Endothelial cell (in vitro differentiated cells): ENCODE measurements at places on chromosomes 3 and 15.

DNA sequence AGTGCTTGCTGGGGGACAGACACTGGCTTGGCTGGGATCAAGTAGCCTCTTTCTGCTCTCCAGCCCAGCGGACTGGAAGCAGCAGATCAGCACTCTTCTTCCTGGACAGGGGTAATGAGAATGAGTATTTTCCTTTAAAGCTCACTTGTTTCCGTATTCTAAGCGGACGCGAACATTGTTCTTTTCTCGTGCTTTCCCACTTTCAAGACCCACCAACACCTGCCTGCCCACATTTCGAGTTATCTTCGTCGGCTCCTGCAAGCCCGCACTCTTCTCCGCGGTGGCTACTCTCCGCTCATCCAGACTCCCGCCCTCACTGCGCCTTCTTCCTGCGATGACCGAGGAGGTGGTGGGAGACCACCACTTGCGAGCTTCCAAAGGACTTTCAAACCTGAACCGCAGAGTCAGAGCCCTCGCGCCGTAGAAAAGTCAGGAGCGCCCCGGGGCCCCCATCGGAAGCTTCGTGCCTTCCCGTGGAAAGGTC, 1.6 kb upstream of the PPM1L start:
- DNase-seq, result peak; percentile 41

DNA sequence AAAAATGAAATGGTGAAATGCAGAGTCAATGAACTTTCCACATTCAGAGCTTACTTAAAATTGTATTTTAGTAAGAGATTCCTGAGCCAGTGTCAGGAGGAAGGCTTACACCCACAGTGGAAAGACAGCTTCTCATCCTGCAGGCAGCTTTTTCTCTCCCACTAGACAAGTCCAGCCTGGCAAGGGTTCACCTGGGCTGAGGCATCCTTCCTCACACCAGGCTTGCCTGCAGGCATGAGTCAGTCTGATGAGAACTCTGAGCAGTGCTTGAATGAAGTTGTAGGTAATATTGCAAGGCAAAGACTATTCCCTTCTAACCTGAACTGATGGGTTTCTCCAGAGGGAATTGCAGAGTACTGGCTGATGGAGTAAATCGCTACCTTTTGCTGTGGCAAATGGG, 3.1 kb downstream of the CCR4 start:
- DNase-seq, result no peak

DNA sequence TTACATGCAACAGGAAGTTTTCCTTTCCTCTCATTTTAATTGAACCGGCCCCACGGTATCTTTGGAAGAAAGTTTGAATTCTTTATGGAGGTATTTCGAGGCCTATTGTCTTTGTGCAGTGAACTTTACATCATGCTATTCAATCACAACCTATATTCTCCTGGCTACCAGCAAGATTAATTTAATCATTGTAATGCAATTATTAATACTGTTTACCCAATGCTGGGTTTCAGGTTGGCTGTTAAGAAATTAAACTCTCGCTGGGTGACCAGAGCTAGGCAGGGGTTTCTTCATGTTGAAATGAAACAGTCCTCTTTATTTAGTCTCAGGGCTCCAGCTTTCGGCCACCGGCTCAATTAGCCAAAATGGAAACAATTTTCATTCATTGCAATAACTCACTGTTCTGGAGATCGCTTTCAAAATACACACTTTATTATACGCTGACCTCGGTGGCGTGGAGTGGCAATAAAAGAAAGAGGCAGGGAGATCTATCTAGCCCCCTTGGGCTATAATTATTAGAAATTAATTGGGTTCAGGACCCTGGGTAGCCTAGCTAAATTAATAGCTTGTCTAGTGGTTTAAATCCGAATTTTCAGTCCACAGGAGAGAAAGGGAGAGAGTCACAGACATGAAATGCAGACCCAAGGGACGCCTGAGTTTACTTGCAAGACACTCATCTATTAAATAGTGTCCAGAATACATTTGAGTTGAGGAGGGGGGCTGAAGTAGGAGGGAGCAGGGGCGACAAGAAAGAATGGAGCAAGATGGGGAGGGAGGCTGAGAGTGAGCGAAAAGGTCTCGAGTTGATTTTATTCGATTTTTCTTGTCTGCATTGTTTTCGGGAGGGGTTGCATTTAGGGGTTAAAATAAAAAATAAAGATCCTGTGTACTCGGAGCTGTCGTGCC, 3.9 kb upstream of the MECOM start:
- no peak for DNase-seq

DNA sequence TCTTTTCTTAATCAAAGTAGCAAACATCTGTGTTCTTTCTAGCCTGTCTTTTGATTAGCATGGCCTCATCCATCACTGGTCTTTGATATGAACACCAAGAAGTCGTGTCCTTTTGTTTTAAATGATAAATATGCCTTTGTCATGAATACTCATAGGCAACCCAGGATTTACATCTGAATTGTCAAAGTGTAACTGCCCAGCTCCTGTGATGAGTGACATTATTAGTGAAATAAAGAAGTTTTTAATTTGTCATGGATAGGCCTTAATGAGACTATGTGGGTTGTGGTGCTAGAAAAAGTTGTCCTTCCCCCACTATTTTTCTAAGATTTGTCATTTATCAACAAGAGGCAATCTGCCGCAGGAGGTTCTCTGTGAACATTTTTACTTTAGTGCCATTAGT, 150.0 kb downstream of the CDIN1 start:
- no peak for DNase-seq

DNA sequence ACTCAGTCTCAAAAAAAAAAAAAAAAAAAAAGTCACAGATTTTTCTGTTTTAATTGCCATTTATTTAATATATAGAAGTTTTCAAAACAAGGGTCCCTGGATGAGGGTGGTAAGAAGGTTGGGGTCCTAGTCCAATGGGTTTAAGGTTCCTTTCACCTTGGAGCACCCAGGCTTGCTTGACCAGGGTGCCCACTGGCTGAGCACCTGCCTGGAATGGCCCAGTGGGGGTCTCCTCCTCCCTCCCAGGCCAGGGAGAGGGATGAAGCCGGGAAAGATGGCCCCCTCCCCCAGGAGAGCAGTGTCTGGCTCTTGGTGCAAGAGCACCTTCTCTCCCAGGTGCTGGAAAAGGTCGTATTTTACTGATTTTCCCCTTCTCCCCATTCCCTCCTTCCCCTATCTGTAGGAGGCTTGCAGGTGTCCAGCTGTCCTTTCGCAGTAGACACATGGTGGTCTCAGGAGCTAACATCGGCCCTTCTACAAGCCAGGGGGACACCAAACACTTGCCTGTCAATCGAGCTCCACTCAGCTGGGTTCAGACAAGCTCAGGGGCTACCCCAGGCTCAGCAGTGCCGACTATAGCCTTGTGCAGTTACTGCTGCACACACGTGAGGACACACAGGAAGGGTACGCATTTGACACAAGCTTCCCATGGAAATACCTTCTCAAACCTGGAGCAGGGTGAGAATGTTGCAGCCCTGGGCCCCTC, 112.3 kb upstream of the KLF13 start:
- DNase-seq, result no peak

DNA sequence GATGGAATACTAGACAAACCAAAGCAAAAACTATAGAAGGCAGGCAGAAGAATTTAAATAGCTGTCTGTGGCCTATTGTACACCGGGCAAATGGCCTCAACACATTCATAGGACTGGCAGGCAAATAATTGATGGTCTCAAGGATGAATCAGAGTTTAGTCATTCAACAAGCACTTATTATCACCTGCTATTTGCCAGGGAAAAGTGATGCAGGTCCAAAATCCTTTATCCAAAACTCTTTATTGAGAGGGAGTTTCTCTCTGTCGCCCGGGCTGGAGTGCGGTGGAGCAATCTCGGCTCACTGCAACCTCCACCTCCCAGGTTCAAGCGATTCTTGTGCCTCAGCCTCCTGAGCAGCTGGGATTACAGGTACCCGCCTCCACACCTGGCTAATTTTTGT, 2.3 kb downstream of the EIF2AK4 start:
- no peak for DNase-seq

DNA sequence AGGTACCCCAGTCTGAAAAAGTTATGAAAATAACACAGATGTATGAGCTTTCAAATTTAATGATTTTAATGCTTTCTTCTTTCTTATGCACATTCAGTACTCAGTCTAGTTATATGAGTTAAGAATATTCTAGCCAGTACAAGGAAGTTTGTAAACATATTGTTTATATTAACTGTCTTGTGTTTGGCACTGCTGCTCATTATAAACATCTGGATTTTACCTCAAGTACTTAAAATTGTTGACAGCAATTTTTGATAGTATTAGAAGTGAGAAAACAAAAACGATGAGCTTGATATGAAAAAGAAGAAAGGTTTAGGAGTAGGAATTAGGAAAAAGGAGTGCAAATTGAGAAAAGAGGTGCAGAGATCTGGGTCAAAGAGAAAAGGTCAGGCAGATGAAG, 293.3 kb downstream of the C3orf38 start:
- no peak for DNase-seq

GRCh38 chr3:16770021-16770420, 114.7 kb upstream of the PLCL2 start:
- no peak for DNase-seq

DNA sequence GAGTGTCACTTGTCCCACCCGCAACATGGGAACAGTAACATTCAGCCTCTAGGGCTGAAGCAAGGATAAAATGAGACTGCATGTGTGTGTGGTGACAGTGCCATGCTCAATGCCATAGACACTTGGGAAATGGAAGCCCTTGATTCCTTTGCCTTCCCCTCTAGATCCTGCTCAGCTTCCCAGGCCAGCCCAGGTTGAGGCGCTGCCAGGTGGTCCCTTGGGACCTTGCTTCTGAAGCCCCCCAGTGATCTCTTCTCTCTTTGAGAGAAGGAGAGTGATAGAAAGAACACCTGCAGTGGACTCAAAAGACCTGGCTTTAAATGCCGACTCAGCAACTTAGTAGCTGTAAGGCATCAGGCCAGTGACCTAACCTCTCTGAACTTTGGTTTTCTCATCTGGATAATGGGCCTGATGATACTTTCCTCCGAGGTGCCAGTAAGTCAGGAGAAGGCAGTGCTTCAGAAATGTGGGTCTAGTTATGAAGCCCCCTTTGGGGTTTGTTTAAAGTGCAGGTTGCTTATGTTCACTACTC, 144.5 kb downstream of the RPLP1 start:
- DNase-seq, result no peak

DNA sequence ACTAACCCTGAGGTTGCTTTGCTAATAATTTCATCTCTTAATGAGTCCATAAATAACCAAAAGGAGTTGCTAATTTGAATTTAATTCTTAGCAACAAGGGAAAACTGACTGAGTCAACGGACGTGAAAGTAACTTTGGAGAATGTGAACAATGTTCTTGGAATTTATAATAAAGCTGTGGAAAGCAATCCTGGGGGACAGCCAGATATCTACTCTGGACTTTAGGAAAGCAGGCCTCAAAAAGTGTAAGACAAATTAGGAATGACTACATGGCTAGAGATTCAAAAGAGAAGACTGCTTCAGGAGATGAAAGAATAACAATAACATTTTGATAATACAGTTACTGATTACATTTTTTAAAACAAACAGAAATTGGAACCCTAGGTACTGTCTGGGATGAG, 318.4 kb upstream of the COL8A1 start:
- no peak for DNase-seq

DNA sequence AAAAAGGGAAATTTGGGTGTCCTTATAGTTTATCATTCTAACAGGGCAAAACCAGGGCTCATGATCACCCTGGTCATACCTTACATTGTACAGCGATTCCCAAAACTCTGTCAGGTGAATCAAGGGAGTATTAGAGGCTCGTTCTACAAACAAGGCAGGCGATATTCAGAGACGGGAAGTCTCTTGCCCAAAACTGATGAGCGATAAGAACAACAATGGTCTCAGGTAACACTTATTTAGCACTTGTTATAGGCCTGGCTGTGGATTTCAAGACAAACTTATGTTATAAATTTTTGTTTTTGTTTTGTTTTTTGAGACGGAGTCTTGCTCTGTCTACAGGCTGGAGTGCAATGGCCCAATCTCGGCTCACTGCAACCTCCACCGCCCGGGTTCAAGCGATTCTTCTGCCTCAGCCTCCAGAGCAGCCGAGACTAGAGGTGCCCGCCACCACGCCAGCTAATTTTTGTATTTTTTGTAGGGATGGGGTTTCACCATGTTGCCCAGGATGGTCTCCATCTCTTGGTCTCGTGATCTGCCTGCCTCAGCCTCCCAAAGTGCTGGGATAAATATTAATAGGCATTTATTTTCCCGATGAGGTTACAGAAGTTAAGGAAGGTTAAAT, 12.8 kb downstream of the BCL2L10 start:
- DNase-seq, result no peak

DNA sequence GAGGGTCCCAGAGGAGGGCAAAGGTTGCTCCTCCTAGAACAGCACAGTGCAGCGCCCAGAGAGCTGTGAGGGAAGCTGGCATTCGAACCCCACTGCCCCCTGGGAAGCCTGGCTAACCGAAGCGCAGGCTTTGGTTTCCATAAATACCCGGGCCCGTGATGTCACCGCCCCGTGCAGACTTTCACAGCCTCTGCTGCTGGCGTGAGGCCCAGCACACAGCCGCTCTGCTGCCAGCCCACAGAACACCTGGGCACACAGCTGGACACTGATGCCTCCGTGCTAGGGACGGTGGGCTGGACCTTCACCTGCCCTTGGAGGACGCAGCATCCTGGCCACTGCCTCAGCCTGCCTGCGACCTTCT, 1.0 kb downstream of the IQSEC1 start:
- DNase-seq, result no peak

DNA sequence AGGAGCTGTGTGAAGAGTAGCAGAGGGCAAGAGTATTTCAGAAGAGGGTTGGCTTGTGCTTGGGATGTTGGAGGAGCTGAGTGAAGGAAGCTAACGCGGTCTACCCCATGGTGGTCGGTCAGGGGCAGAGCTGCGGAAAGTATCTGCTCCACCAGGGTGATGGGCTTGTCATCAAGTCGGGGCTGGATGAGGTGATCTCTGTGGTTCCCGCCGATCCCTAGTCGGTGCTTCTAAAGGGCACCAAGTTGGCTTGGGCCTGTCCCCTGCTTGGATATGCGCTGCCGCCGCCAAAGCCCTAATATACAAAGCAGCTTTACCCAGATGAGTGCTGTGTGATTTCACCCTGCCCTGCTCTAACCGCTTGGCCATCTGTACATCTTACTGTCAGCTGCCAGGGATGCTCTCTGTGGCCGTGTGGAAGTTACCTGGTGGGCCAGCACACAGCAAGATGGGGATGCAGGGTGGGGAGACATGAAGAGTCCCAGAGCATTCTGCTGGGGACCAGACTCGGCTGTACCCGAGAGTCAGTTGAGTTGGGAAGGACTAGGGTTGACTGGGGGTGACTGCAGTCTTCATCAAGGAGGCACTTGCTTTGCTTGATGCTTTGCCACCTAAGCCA, 226.1 kb upstream of the BHLHE40 start:
- no peak for DNase-seq
